Stimulated activated CD4-positive, alpha-beta T cell treated with anti-CD3 and anti-CD28 coated beads, Interleukin-12 subunit alpha, Interleukin-12 subunit beta, amount 100 ng/mL, for 48 hours (primary cell): ENCODE measurements at places on chromosomes 11 and 22.

DNA sequence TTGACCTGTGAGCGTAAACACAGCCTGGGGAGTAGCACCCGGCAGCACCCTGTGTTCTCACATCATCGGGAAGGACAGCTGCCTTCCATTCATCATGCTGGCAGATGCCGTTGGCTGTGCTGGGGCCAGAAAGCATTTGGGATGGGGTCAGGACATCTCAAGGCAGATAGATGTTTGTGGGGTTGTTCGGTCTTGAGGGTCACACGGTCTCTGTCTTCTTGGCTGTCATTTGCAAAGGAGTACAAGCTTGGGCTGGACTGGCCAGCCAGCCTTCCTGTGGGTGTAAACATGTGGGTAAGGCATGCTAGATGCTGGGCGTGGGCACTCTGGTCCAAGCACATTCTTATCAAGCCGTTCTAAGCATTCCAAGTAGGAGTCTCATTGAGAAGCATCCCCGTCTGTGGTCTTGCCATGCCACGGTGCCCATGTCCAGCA, 81.4 kb downstream of the TBC1D22A start:
- DNase-seq: no peak

- no peak for DNase-seq
Measured at GRCh38 chr22:22384668-22385244, 123.8 kb downstream of the ZNF280B start.

DNA sequence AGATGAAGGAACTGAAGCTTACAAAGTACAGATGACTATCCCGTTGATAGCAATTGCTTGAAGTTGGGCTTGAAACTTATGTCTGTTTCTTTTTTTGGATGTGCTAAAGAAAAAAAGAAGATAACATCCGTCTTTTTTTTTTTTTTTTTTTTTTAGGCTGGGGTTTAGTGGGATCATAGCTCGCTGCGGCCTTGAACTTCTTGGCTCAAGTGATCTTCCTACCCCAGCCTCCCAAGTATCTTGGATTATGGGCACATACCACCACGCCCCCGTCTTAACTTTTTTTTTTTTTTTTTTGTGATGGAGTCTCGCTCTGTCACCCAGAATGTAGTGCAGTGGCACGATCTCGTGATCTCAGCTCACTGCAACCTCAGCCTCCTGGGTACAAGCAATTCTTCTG, 40.8 kb upstream of the SCN3B start:
- DNase-seq: no peak

DNA sequence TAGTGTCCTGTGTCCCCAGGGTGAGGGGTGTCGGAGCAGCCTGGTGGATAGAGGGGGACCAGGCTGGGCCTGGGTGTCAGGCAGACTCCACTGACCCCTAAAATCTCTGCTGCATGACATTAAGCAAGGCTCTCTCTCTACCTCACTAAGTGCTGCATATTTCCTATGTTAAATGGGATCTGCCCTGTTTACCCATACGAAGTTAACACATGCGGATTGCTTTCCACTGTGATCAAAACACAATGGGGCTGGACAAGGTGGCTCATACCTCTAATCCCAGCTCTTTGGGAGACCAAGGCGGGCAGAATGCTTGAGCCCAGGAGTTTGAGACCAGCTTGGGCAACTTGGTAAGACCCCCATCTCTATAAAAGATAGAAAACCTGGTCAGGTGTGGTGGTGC, 426.2 kb downstream of the MIAT start:
- no peak for DNase-seq

DNA sequence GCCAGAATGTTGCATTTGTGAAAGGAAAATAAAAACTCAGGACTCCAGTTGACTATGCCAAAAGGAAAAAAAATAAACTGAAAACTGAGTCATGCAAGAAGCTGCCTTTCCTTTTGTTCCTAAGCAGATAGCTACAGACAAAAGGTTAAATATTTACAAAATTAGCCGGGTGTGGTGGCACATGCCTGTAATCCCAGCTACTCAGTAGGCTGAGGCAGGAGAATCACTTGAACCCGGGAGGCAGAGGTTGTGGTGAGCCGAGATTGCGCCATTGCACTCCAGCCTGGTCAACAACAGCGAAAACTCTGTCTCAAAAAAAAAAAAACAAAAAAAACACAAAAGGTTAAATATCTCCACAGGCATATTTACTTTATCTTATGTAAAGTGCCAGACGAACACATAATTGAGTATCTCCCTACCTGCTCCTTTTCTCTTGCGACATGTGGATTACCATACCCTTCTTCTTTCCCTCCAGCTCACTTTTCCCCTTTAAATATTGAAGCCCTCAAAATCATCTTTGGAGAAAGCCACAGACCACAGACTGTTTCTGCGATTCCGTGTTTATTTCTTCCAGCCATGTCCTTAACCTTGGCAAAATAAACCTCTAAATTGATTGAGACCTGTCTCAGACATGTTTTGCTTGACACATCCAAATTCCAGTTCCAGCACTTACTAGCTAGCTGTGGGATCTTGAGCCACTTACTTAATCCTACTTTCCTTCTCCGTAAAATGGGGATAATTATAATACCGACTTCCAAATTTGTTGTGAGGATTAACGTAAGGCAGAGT, 2.3 kb upstream of the SMPD1 start:
- DNase-seq: no peak

DNA sequence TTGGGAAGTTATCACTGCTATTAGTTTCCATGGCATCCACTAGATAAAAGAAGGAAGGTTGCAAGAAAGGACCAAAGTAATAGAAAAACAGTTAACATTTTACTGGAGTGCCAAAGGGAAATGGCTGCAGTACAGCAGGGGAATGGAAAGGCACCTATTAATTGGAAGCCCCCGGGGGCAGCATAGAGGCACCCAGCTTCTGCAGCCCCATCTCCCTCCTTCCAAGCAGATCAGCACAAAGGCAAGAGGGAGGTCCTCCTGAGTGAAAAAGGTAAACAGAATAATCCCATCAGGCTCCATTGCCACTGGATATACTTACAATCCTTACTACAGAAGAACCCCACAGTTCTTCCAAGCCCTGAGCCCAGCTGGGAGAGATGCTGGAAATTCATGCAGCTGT, 887.1 kb downstream of the DLG2 start:
- DNase-seq: no peak
